Activated T-helper 1 cell treated with anti-CD3 and anti-CD28 coated beads, Interleukin-12 subunit alpha, Interleukin-12 subunit beta, Interleukin-2, Interleukin-4 antibody, amounts not matched to agents 30 ng/mL and 10 ng/mL and 1 ng/mL, durations not matched to agents 14 hours and 24 hours and 36 hours (primary cell): ENCODE measurements at places on chromosomes 6 and 20. TPM values are rescaled to one million over a fixed set of nuclear protein-coding genes. Genes with fewer than 3 reads are reported as not detected.

The TREM1 gene
- total RNA-seq, result not detected in 2 replicates

GRCh38 chr6:34736823-34737222, 20.5 kb upstream of the SNRPC start:
- no peaks in the 10 kb centered on the region for H3K27me3 ChIP-seq
- H3K4me1 ChIP-seq, result no peaks in the 10 kb centered on the region
- H3K36me3 ChIP-seq, result no peaks in the 10 kb centered on the region
- no peak overlapping the region for H3K27ac ChIP-seq

- no peaks in the 10 kb centered on the region for H3K36me3 ChIP-seq
- H3K4me1 ChIP-seq, result no peaks in the 10 kb centered on the region
- no peak overlapping the region for H3K4me3 ChIP-seq
Measured at GRCh38 chr20:60484316-60484715, 526.1 kb downstream of the CDH26 start.

The EDEM2 gene
- total RNA-seq, result 19.9 and 21.9 TPM in 2 replicates

DNA sequence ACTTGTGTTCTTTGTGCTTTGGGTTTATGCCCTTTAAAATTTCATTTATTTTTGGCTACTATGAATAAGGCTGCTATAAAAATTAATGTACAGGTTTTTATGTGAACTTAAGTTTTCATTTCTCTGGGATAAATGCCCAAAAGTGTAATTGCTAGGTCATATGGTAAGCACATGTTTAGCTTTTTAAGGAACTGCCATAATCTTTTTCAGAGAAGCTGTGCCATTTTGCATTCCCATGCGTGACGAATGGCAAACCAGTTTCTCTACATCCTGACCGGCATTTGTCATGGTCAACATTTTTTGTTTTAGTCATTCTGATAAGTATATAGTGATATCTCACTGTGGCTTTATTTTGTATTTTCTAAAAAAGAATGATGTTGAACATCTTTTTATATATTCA, 236.0 kb upstream of the SGK1 start:
- peaks cover 5% of the 10 kb centered on the region for H3K27me3 ChIP-seq
- DNase-seq, result no peak
- no peak overlapping the region for H3K4me3 ChIP-seq
- H3K4me1 ChIP-seq, result no peaks in the 10 kb centered on the region
- H3K27ac ChIP-seq, result no peak overlapping the region
- H3K36me3 ChIP-seq, result peaks cover 2% of the 10 kb centered on the region
